ENCODE measurements at places on chromosomes 2 and 18.

DNA sequence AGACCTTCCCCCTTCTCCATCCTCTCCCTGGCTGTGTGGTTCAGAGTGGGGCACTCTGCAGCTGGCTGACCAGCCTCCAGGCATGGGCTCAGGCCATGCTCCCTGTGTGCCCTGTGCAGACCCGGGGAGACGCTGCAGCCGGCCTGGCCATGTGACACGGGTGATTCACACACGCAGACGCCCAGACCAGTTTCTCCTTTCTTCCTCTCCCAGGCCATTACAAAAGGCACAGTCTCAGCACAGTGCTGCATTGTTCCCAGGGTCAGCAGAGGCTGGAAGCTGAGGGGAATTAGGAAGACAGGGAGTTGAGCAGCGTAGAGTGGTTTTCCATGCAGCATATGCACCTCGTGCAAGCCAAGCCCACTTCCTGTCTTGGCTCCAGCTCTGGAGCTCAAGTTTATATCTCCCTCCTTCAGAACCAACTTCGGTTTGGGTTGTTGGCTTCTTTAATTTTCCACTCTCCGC lies 288.5 kb downstream of the TNS1 start:
- peak; percentile 39 for DNase-seq

DNA sequence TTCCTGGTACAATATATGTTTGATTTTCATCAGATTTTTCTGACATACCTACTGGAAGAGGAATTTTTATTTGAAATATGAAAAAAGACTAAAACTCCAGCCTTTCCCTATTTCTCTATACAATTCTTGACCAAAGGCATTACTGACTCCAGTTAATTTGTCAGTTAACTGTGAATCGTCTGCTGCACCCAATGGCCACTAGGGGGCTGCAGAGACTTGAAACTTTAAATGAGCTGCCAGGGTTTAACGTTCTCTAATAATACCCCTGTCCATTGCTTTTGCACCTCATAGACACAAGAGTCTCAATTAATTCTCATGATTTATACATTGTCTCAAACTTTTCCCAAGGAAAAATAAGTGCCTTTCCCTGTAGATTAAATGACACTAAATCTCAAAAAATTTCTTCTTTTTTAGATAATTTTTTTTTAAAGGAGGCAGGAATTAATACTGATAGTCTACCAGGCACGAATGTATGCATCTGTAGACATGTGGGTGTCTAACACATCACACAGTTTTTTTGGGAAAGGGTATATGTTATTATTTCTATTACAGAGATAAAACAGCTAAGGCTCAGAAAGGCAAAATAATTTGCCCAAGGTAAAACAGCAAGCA lies 1.8 kb upstream of the ALK start:
- peak; percentile 64 for DNase-seq

- no peak for DNase-seq
These were observed 11.5 kb upstream of the TRIB2 start for GRCh38 chr2:12705230-12705629.

DNA sequence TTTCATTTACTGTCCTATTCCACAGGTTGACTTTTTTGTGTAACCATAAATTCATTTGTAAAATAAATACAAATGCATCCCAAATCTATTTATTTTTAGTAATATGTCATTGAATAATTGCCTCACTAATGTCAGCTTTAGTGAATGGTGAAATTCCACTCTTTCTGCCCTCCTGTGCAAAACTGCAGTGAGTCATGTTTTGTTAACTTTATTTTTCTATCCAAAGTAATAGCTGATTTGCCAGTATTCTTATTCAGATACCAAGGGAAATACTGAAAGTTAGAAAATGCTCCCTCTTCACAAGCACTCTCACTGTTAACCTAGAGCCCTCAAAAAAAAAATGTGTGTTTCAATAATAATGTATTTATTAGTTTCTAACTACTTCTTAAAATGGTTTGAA lies 322.8 kb downstream of the RIT2 start:
- DNase-seq, result no peak

DNA sequence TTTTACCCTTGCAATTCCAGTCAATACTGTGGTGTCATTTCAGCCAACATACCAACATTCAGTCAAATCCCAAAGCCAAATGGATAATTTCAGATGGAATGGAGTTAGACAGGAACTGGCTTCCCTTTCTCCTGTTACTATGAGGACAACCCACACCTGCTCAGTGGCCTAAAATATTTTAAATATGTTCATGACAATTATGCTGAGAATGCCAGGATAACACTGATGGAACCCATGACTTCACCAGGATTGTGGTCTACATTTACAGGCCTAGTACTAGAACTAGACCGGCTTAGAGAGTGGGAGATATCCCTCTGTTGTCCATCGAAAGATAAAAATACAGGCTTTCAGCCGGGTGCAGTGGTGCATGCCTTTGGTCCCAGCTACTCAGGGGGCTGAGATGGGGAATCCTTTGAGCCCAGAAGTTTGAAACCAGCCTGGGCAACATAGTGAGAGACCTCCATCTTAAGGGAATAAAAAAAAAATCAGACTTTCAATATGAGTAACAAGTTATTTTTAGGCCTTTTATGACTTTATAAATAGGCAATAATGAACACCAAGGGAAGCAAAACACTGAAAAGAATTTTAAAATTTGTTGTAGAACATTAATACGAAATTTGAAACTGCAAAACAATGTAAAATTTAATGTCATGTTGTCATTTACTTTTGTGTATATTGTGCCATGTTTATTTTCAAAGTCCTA lies 14.2 kb downstream of the GPATCH11 start:
- no peak for DNase-seq

- peak; percentile 9 for DNase-seq
These were observed 37.2 kb downstream of the AGPS start for GRCh38 chr2:177429688-177430325.

DNA sequence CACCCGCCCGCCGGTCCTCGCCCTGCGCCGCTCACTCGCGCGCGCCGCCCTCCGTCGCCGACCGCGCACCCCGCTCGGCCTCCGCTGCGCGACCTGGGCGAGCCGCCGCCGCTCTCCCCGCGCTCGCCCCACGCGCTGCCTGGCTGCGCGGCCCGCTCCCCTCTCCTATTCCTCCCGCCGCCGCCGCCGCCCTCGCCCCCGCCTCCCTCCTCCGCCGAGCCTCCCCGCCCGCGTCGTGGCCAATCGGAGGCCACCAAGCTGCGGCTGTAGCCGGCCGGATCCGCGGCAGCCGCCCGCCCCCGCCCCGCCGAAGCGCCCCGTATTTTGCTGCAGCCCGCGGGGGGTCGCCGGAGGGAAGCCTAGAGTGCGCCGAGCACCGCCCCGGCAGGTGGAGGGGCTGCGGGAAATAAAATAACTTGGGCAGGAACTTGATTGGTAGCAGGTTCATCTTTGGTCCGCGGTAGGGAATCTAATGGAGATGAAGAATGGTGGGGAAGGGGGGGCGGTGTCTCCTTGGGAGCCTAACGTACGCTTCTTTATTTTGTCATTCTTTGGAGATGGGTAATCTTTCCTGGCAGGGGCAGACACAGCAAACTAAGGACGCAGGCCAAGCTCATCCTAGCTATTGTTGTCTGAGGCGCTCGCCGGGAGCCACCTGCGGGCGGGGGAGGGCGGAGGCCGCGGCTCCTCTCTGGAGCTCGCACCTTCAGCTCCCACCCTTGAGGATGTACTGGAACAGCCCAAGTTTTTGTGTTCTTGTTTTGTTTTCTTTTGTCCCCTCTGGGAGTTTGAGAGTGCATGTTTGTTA lies 1.1 kb upstream of the CDH2 start:
- DNase-seq, result peak; percentile 55

DNA sequence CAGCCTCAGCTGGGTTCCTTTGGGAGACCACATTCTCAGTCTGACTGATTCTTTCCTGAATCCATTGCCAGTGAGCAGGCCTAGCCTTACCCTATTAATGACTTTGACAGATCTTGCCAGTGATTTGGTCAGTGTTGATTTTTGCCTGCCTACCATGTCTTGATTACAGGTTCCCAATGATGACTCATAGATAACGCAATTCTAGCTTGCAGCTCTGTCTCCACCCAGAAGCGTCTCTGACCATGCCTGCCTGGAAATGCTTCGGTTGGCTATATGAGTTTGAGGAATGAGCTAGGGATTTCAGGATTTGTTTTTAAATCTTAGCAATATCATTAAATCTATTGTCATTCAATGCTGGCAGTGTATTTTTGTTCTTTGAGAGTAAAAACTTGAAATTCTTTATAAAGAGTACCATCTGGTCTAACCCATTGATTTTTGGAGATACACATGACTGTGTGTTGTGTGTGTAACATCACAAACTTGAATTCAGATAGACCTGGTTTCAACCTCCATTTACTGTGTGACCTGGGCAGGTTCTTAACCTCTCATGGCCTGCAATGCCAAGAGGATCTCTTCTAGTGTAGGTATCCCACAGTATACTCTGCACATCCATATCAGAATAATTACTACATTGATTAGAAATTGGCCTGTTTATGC lies 57.0 kb downstream of the CCDC150 start:
- DNase-seq, result peak; percentile 40

DNA sequence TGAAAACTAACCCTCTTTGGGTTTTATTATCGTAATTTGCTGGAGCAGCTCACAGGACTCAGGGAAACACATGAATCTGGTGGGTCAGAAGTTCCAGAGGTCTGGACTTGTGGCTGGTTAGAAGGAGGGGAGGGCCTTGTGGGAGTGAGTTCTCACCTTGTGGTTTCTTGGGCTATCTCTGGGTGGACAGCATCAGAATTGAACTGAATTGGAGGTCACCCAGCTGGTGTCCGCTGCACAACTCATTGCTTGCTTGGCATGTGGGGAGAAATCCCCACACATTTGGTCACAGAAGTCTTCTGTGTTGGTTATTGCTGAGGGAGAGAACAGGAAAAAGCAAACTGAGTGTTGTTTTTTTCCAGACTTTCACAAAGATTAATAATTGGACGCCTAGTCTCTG lies 27.5 kb downstream of the ZNF892 start:
- no peak for DNase-seq

- DNase-seq, result no peak
These were observed 108.9 kb upstream of the LGALSL start for GRCh38 chr2:64344999-64345576.

- no peak for DNase-seq
These were observed 8.0 kb downstream of the HES6 start for GRCh38 chr2:238231809-238232208.

DNA sequence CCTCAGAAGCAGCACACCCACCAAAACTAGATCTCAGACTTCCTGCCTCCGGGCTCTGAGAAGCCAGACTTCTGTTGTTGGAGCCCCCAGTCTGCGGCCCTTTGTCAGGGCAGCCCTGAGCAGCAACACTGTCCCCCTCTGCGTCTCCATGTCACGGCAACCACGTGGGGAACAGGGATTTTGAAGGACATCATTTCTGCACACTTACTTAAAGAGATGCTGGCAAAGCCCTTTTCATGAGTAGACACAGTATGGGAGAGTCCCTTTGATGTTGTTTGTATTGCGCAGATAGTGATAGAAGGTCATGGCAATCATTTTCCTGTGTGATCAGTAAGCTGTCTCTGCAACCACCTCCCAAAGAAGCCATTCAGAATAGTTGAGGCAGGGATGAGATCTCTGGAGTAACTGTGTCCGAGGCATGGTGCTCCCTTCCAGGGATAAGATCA lies 69.1 kb upstream of the ID2 start:
- no peak for DNase-seq

- DNase-seq, result no peak
These were observed 1287.8 kb upstream of the TMEFF2 start for GRCh38 chr2:193482557-193482956.

- no peak for DNase-seq
These were observed 408.1 kb upstream of the UBE2E3 start for GRCh38 chr2:180572346-180572745.

GRCh38 chr2:206392118-206392517 lies 51.2 kb upstream of the ADAM23 start:
- DNase-seq, result peak; percentile 47

GRCh38 chr2:73939419-73939818 lies 12.7 kb downstream of the DGUOK start:
- no peak for DNase-seq

GRCh38 chr18:79948719-79949411 lies 2.6 kb downstream of the SLC66A2 start:
- DNase-seq, result no peak

- no peak for DNase-seq
These were observed 22.7 kb downstream of the ALPK2 start for GRCh38 chr18:58606236-58606635.

- DNase-seq, result no peak
These were observed 307.4 kb upstream of the VWC2L start for GRCh38 chr2:214103276-214104001.

DNA sequence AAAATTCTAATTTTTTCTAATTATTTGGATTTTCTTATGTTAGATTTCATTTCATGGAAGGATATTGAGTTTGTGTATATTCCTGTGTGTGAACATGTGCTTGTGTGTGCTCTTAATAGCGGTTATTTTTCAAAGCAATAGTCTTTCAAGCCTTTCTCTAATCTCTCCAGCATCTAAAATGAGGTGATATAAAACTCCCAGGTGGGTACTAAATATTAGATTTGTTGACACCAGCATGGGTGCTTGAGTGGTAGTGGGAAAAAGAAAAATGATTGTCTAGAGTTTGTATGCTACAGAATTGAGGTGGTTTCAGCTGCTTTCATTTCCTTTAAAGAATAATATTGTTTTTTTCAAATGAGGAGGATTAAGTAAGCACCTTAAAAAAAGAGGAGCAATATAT lies 296.8 kb downstream of the PARD3B start:
- DNase-seq, result no peak

- DNase-seq, result no peak
These were observed 42.4 kb downstream of the MRPS5 start for GRCh38 chr2:95079199-95079683.

DNA sequence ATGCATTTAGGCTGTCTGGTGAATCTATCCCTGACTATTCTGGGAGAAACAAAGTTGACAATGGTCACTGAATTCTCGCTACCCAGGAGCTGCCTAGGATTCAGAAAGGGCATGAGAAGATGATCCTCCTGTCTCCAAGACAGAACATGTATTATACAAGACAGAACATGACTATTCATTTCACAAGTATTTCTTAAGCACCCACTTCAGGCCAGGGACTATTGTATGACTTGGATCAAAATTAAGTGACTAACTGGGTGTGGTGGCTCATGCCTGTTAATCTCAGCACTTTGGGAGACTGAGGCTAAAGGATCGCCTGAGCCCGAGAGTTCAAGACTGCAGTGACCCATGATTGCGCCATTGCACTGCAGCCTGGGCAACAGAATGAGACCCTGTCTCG lies 235.8 kb upstream of the RAB12 start:
- no peak for DNase-seq

Data from H54 (cell line).